ENCODE measurements at places on chromosomes 4 and X.

- peak; percentile 46 for DNase-seq
Measured at GRCh38 chrX:68018248-68019203, 414.8 kb downstream of the OPHN1 start.

GRCh38 chrX:16807548-16807947, 21.3 kb downstream of the TXLNG start:
- no peak for DNase-seq

- DNase-seq: no peak
Measured at GRCh38 chr4:152310257-152310656, 225.6 kb downstream of the FBXW7 start.

DNA sequence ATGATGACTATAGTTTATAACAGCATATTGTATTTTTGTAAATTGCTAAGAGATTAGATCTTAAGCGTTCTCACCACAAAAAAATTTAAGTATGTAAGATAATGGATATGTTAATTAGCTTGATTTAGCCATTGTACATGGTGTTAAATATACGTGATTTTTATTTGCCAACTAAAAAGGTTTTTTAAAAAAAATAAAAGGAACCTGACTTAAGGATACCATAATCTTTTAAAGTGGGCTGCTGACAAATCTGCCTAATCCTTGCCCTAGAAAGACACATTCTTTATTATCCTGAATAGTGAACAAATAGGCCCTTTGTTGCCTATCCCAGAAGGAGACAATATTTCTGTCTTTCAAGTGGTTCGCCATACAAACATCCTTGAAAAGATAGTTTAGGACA, 94.6 kb upstream of the FAM47C start:
- no peak for DNase-seq

DNA sequence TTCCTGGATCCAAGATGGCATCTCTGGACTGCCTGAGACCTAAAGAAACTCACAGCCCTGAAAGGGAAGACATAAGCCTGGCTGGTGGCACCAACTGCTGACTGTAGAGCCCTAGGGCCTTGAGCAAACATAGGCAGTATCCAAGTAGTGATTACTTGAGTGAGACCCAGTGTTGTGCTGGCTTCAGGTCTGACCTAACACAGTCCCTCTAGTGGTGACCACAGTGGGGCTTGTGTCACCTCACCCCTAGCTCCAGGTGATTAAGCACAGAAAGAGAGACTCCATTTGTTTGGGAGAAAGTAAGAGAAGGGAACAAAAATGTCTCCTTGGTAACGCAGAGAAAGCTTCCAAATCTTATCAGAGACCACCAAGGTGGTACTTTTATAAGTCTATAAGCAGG, 496.3 kb upstream of the HTR2C start:
- DNase-seq: no peak

DNA sequence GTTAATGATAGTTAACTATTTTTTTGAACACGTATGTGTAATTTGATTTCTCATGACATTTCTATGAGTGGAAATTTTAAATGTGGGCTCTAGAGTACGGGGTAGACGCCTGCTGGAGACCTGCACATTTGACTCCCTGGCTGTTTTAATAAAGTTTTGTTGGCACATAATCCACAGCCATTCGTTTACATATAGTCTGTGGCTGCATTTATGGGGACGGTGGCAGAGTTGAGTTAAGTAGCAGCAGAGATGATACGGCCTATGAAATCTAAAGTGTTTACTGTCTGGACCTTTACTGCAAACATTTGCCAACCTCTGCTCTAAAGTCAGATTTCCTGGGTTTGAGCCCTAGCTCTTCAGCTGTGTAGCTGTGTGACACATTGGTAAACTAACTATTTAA, 118.8 kb downstream of the CHRNA9 start:
- no peak for DNase-seq

- DNase-seq: no peak
Measured at GRCh38 chr4:76654791-76655190, 219.8 kb downstream of the SHROOM3 start.

DNA sequence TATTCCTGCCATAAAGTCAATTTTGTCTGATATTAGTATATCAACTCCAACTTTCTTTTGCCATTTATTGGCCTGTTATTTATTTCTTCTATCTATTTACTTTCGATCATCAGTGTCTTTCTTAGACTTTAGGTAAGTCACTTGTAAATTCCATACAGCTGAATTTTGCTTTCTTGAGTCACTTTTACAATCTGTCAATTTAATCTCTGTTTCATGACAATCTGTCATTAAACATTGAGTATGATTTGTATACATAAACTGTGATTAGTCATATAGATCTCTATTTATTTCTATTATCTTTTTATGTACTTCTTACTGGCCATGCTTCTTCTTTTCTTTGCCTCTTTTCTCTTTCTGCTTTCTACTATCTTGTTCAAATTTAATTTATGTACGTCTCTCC, 160.1 kb downstream of the TMA16 start:
- DNase-seq: no peak

GRCh38 chr4:179151770-179152169, 1709.5 kb upstream of the AGA start:
- DNase-seq: no peak

- DNase-seq: peak; percentile 47
Measured at GRCh38 chr4:117793845-117794480, 240.3 kb upstream of the NDST3 start.

- DNase-seq: no peak
Measured at GRCh38 chr4:44817930-44818329, 91.6 kb upstream of the GNPDA2 start.

DNA sequence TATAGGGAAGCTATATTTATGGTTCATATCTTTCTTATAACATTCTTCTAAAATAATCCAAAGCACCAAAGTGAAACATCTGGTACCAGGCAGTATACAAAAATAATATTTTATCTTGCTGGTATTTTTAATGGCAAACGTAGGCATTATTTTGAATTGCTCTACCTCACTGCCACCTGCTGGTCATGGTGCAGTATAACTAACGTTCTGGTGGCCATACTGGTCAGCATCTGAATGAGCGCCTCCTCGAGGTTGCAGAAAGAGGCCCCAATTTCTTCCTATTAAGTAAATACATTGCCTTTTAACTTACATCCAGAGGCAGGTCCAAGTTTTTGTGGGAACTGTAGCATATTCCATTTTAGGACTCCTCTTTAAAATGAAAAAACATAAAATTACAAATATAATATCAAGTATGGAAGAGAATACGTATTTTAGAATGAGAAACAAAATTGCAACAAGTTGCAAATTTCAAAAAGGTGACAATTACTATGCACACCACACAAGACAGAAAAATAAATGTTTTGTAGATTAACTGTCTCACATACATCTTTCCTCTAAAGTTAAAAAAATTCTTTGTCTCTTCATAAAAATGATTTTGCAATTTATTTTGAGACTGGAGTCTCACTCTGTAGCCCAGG, 22.9 kb upstream of the CWH43 start:
- DNase-seq: peak; percentile 87

DNA sequence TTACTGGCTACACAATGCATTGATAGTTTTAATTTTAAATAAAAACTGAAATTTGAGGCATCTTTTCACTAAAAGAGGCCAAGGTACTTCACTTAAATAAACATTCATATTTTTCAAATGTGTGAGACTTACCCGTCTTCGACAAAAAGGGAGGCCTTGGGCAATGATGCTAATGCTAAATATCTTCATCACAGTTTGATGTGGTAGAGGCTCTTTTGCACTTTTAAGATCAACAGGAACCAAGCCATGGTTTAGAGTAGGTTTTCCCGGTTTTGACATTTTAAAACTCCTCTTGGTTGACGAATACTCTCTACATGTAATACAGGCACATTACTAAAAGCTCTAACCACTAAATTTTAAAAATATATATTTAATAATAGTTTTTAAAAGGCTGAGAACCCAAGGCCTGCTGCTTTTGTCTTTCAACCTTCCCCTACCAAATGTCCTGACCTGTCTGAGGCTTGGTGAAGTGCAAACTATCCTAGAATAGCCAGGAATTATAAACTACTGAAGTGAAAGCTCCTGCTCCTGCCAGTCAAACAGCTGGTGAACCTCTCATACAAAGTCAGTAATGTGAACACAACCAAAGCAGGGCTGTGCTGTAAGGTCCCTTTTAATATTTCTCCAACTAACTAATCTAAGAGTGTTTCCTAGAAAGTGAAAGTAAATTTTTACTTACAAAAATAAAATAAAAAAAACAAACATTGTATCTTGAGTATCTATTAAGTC, 153.7 kb downstream of the FBXW7 start:
- DNase-seq: no peak
